ENCODE measurements at places on chromosomes 11 and 22.
A peak's percentile ranks its signal among the peaks of the same experiment; 100 is the strongest.

DNA sequence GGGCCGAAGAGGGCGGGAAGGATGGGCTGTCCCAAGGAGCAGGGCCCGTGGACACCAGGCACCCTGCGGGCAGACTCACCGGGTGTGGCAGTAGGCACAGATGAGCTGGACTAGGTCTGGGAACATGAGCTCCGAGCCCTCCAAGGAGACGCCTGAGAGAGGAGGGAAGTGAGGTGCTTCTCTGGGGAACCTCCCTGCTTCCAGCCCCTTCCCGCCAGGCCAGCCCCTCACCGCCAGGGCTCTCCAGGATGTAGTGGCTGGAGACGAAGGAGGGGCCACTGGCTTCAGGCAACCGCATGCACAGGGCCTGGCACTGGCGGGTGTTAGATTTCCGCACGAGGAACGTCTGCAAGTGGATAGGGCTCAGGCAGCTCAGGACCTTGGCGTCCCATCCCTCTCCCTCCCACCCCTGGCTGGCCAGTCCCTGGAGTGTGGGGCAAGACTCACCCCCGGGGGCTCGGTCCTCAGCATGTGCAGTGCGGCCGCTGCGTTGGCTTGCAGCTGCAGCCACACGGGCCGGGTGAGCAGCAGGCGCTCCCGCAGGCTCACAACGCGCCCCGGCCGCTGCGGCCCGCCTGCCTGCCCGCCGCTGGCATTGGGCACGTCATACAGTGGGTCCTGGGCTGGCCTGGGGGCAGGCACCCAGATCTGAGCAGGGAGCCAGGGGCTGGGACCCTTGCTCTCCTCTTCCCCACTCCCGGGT, 552 bp downstream of the RIN1 start:
- peak; percentile 14 for DNase-seq

DNA sequence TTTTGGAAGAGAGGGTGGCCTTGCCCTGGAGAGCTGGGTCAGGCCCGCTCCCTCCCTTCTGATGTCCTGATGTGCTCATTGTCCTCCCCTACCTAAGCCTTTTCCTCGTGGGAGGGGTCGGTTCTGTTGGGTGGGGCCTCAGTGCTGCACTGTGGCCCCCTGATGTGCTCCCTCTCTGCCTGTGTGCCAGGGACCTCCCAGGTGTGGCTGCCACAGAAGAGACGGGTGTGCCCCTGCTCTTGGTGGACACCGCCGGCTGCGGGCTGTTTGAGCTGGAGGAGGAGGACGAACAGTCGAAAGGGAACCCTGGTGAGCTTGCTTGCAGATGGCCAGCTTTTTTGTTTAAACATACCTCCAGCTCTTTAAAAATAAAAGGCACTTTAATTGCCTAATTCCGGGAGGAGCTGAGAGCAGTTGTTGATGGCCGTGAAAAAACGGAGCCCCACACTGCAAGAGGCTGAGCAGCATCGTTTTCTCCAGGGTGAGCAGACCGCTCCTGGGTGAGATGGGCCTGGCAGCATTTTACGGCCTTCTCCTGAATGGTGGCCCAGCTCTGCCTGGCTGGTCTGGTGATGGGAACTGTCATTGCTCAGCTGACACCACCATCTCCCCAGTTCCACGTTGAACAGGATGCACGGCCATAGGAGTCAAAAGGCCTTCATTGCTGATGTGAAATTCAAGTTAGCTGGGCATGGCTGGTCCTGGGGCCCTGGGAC, 30.1 kb downstream of the IGHMBP2 start:
- no peak for DNase-seq

GRCh38 chr22:49736538-49736937, 91.1 kb downstream of the BRD1 start:
- DNase-seq, result no peak

DNA sequence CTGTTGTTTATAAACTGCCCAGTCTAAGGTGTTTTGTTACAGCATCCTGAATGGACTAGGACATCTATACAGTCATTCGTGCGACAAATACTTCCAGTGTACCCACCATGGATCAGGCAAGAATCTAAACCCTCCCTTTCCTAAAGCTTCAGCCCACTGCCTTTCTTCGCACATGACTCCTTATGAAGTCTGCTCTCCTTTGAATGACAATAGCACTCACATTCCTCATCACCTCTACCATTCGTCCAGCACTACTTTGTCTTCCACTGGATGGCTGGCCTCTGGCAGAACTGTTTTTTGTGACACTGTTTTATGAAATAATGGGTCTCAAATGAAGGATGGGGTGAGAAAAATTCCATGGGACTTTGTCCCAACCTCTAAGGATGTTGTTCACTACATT, 89.8 kb upstream of the LIN7C start:
- no peak for DNase-seq

- no peak for DNase-seq
These were observed 10.0 kb downstream of the SPTY2D1 start for GRCh38 chr11:18624161-18624560.

GRCh38 chr22:35437049-35437448, 37.1 kb downstream of the MCM5 start:
- no peak for DNase-seq

GRCh38 chr22:19121631-19122142, 525 bp downstream of the DGCR2 start:
- no peak for DNase-seq

DNA sequence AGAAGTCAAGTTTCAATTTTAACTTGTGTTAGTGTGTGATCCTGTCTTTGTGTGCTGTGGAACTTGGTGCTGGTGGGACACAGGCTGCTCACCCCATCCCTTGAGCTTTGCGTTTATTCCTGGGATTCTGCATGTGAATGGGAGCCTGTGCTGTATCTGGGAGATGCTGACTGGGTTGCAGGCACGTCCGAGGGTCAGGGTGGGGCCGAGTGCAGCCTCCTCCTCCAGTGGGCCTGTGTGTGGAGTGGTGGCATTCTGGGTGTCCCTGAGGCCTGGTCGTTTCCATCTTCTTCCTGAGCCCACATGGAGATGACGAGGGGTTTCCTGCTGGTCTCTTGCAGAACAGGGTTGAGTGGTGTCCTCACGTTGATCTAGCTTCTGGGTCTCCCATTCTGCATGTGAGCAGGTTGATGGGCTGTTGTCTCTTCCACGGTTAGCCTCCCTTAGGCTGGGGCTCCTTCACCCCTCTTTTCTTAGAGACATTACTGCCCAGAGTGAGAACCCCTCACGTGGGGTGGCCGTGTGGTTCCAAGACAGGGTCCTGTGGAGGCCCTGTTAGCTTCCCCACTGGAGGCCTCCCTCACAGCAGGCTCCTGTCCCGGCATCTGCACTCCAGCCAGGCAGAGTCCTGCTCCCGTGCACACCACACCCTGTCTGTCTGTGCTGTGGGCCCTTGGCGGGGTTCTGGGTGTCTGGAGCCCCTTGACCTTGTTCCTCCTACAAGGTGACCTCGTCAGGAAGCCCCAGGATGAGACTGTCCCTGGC, 4.9 kb downstream of the PTDSS2 start:
- no peak for DNase-seq

GRCh38 chr11:35103366-35104208, 35.4 kb upstream of the CD44 start:
- no peak for DNase-seq

GRCh38 chr11:133545199-133545803, 13.0 kb upstream of the OPCML start:
- no peak for DNase-seq

GRCh38 chr22:44913198-44913983, 96.4 kb downstream of the PHF21B start:
- DNase-seq, result no peak

DNA sequence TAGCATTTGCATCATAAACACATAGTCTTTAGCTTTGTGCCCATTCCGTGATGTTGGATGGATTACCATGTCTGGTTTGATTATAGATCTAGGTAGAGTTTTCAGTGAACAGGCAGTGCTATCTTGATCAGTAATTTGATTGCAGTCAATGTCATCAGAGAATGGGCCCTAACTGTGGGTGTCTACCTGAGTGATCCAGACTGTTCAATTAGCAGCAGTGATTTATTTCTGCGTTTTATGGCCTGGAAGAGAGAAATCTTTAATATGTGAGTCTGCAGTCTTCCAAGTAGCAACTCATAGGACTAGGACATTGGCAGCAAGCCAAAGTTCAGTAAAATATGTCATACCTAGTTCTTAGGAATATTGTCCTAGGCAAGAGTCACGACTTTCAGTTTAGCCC, 80.3 kb downstream of the CASP12 start:
- DNase-seq, result no peak

GRCh38 chr11:79637219-79637618, 196.4 kb upstream of the TENM4 start:
- no peak for DNase-seq

DNA sequence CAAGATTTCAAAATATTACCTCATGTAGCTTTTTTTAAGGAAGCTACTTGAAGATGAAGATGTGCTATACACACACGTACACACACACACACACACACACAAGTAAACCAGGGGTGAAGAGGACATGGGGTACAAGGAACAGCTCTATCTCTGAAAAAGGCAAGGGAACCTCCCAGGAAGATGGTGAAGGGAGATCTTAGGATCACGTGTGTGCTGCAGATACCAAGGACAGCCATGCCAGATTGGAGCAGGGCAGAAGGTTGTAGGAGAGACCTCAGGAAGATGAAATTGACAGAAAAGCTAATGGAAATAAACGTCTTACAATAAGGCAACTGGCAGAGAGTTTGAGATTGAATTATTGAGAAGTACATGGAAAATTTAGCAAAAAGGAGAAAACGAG, 19.7 kb downstream of the RAB39A start:
- no peak for DNase-seq

DNA sequence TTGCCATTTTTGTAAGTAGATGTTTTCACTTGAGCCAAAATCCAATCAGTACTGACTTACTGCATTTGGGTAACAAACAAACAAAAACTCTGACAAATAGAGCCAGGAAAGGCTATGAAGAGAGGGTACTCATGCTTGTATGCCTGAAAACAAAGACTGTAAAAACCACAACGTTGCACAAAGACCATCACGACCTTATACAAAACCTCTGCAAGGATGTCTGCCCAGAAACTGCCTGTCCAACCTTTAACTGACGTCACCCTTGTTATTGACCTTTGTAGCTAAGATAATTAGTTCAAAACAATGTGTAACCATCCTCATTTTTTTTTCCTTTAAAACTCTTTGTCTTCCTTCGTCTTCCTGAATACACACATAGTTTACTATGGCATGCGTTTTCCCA, 804 bp upstream of the CREBZF start:
- DNase-seq, result no peak

DNA sequence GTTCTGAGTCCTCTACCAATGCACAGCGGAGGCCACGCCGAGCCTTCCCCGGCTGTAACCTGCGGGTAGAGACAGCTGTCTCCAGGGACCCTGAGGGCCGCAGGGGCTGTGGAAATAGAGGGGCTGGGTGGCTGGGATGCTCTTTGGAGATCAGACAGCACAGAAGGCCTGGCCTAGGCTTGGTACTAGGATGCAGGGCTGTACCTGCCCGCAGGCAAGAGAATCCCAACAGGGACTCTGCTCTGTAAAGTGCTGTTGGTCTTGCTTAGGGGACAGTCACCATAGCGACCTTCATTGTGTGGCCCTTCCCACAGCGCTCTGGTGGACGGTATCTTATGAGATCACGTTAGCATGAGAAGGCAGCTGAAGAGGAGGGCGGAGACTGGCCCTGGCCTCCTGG, 11.3 kb upstream of the KCNJ5 start:
- DNase-seq, result no peak

- no peak for DNase-seq
These were observed 36.9 kb upstream of the PRR5 start for GRCh38 chr22:44665115-44665514.

- DNase-seq, result peak; percentile 69
These were observed 5.2 kb downstream of the MAML2 start for GRCh38 chr11:96337541-96338431.

- no peak for DNase-seq
These were observed 15.2 kb upstream of the EIF3D start for GRCh38 chr22:36544107-36544620.

DNA sequence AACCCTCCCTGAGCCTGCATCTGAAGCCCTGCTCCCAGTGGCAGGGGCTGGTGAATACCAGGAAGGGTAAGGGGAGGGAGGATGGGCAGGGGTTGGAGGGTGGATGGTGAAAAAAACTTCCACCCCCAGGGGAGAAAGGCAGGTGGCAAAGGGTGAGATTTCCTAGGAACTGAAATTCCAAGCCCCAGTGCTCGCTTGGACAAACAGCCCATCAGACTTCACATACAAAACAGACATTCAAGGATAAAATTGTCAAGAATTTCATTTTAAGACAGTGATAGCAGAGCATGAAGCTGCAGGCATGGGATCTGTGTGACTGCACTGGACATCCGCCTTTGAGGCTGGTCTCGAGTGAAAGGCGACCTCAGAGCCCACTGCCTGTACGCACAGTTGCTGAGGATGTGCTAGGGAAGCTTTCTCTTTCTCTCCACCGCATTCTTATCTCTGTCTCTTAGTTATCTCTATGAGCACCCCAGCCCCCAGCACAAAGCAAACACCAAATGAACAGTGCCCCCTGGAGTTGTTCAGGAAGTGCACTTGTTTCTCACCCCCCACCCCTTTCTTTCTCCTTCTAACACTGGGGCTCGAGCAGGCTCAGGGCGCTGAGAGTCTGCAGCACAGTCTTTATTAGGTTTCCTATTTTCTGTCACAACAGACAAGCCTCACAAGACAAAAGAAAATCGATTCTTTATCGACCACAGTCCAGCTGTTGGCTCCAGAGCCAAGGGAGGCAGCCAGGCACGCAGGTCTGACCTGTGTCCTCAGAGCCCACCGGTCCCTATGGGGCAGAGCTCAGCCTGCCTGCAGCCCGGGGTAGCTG, 237.3 kb upstream of the NCAM1 start:
- DNase-seq, result no peak

GRCh38 chr11:84795698-84796097, 831.4 kb downstream of the DLG2 start:
- no peak for DNase-seq

- no peak for DNase-seq
These were observed 13.4 kb downstream of the GLB1L2 start for GRCh38 chr11:134345237-134345550.

- no peak for DNase-seq
These were observed 309.8 kb upstream of the CNTN5 start for GRCh38 chr11:98710986-98711385.

- no peak for DNase-seq
These were observed 3.7 kb upstream of the RANGAP1 start for GRCh38 chr22:41289671-41290070.

GRCh38 chr11:47164321-47164720, 12.4 kb downstream of the ARFGAP2 start:
- no peak for DNase-seq

DNA sequence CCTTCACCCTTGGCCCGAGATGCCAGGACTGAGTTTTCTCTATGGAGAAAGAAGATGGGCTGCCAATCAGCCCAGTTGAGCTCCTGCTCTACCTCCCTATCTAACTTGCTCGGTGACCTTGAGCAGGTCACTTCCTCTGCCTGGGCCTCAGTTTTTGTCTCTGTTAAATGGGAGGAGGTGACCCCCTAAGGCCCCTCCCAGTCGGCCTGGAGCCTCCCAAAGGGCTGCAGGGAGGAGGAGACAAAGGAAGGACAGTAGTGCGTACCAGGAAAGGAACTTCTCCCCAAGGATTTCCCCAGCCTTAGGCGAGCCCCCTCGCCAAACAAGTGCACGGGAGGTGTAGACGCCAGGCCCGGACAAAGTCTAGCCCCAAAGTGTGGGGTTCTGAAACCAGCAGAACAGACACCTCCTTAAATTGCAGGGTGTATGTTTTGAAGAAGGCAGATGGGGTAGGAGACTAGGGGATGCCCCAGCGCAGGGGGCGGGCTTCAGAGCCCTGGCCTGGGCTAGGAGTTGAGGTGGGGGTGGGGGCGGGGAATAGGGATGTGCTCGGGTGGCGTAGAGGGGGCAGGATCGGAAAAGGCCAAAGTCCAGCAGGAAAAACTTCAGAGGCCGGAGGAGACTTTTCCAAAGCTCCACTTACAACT, 1.0 kb downstream of the CBX7 start:
- peak; percentile 57 for DNase-seq

Data from natural killer cell (primary cell).